ENCODE measurements at places on chromosomes 3 and 15. TPM values are rescaled to one million over a fixed set of nuclear protein-coding genes. Genes with fewer than 3 reads are reported as not detected.

GRCh38 chr3:132549890-132550578, 47.0 kb upstream of the ACKR4 start:
- no peaks in the 10 kb centered on the region for H3K36me3 ChIP-seq
- no peak overlapping the region for H3K27ac ChIP-seq
- peaks cover 4% of the 10 kb centered on the region for H3K4me1 ChIP-seq
- no peak overlapping the region for H3K4me3 ChIP-seq
- DNase-seq: no peak

- no peaks in the 10 kb centered on the region for H3K4me1 ChIP-seq
- H3K4me3 ChIP-seq: no peak overlapping the region
- no peak for DNase-seq
- peak overlapping the region; percentile 17 for H3K27ac ChIP-seq
Observed at GRCh38 chr3:171860830-171861535, 17.8 kb downstream of the TMEM212 start.

- DNase-seq: no peak
- H3K27ac ChIP-seq: no peak overlapping the region
- H3K4me3 ChIP-seq: no peak overlapping the region
- H3K4me1 ChIP-seq: no peaks in the 10 kb centered on the region
Observed at GRCh38 chr3:75303741-75304140, 360.4 kb upstream of the FRG2C start.

GRCh38 chr3:69791106-69791505, 51.8 kb downstream of the MITF start:
- H3K36me3 ChIP-seq: no peaks in the 10 kb centered on the region
- no peak overlapping the region for H3K4me3 ChIP-seq
- no peaks in the 10 kb centered on the region for H3K4me1 ChIP-seq
- no peak overlapping the region for H3K27ac ChIP-seq
- DNase-seq: no peak

DNA sequence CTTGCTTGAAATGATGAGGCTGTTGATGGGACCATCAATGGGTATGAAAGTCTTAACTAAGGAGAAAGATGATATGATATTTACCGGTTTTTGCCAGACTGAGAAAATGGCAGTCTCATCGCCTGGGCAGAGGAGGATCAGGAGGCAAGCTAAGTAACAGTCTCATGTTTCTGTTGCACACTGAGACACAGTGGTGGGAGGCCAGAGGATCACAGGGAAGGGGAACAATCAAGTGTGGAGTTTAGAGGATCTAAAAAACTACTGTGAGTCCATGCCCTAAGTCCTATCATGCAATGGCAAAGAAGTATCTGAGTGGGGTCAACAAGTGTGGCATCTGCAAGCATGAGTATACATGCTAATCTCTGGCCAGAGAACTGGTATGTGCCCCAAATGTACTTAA, 62.2 kb downstream of the SUMF1 start:
- H3K27ac ChIP-seq: no peak overlapping the region
- DNase-seq: no peak
- H3K36me3 ChIP-seq: peaks cover 13% of the 10 kb centered on the region
- no peaks in the 10 kb centered on the region for H3K27me3 ChIP-seq
- no peak overlapping the region for H3K4me3 ChIP-seq

Gene ARL8B
- total RNA-seq: 36.2 TPM

Gene SECISBP2L
- 15.7 TPM for total RNA-seq

GRCh38 chr3:101038393-101038792, 45.2 kb upstream of the ABI3BP start:
- H3K4me3 ChIP-seq: no peak overlapping the region
- H3K27ac ChIP-seq: no peak overlapping the region
- H3K36me3 ChIP-seq: no peaks in the 10 kb centered on the region
- H3K4me1 ChIP-seq: no peaks in the 10 kb centered on the region

GRCh38 chr3:55955891-55956477, 468.9 kb upstream of the WNT5A start:
- no peak for DNase-seq
- no peaks in the 10 kb centered on the region for H3K27me3 ChIP-seq
- no peaks in the 10 kb centered on the region for H3K4me1 ChIP-seq
- no peak overlapping the region for H3K27ac ChIP-seq
- no peaks in the 10 kb centered on the region for H3K36me3 ChIP-seq

DNA sequence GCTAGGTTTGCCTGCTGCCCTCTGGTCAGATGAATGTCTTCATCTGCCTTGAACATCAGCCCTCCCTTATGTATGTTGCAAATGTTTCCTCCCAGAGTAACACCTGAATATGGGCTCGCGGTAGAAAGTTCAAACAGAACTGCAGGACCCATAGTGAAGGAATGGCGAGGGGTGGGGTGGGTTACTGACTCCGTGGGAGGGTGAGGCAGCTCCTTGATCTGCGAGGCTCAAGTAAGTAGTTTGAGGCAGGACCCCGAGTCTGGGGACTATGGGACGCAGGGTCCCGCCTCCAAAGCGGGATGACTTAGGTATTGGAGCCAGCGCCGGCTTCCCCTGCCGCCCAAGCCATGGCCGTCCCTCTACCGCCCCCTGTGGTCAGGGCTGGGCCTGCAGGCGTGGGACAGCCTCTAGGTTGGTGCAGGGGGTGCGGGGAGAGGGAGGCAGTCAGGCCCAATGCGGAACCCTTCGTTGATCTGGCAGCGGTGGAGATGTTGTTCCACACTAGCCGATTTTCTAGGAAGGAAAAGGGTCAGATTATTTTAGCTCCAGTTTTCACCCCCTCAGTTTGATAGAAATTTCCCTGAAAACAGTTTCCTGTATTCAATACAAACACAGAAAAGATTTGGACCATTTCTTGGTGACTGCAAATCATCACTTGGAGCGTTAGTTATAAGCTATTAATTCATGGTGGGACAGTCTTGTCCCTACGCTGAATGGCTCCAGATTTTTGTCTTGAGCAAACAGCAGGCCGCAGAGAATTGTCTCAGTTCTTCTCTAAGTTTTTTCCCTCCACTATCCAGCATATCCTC, 72.3 kb downstream of the CORO2B start:
- DNase-seq: peak; percentile 82
- no peak overlapping the region for H3K27ac ChIP-seq
- H3K36me3 ChIP-seq: no peaks in the 10 kb centered on the region
- H3K4me1 ChIP-seq: no peaks in the 10 kb centered on the region
- no peaks in the 10 kb centered on the region for H3K27me3 ChIP-seq

Gene CDC25A
- 29.6 TPM for total RNA-seq

Gene EFHB
- total RNA-seq: 0.33 TPM

- H3K27me3 ChIP-seq: no peaks in the 10 kb centered on the region
- no peak overlapping the region for H3K27ac ChIP-seq
- no peak for DNase-seq
- H3K4me1 ChIP-seq: peaks cover 21% of the 10 kb centered on the region
Observed at GRCh38 chr15:41891946-41892345, 1.9 kb downstream of the SPTBN5 start.

- no peaks in the 10 kb centered on the region for H3K36me3 ChIP-seq
- no peak overlapping the region for H3K4me3 ChIP-seq
- no peak overlapping the region for H3K27ac ChIP-seq
- no peaks in the 10 kb centered on the region for H3K27me3 ChIP-seq
- peaks cover 5% of the 10 kb centered on the region for H3K4me1 ChIP-seq
Observed at GRCh38 chr3:27141668-27142067, 227.5 kb downstream of the NEK10 start.

Gene C2CD4A
- under 0.01 TPM for total RNA-seq

Gene BNIP2
- 32.4 TPM for total RNA-seq

Gene MCF2L2
- 0.17 TPM for total RNA-seq

Gene DPPA2
- not detected for total RNA-seq

DNA sequence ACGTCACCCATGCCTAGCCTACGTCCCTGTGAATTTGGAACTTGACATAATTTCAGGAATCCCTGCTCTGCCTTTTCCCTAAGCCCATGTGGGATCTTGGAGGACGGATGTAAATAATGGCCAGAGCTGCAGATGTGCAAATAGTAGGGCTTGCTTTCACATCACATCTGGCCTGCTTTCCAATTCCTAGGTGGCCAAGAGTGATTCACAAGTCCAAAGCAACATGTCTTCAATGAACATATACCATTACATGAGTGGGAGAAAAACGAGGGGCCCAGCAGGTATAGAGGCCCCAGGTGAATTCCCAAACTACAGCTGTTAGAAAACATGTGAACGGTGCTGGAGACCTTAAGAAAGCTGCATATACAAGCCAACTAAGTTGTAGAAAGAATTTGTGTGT, 214.6 kb downstream of the MAGI1 start:
- H3K4me3 ChIP-seq: no peak overlapping the region
- H3K36me3 ChIP-seq: no peaks in the 10 kb centered on the region
- H3K4me1 ChIP-seq: peaks cover 24% of the 10 kb centered on the region
- no peak overlapping the region for H3K27ac ChIP-seq
- no peak for DNase-seq

GRCh38 chr3:14564741-14565140, 24.6 kb upstream of the GRIP2 start:
- no peak overlapping the region for H3K27ac ChIP-seq
- no peaks in the 10 kb centered on the region for H3K4me1 ChIP-seq
- no peaks in the 10 kb centered on the region for H3K27me3 ChIP-seq
- no peaks in the 10 kb centered on the region for H3K36me3 ChIP-seq
- no peak overlapping the region for H3K4me3 ChIP-seq

DNA sequence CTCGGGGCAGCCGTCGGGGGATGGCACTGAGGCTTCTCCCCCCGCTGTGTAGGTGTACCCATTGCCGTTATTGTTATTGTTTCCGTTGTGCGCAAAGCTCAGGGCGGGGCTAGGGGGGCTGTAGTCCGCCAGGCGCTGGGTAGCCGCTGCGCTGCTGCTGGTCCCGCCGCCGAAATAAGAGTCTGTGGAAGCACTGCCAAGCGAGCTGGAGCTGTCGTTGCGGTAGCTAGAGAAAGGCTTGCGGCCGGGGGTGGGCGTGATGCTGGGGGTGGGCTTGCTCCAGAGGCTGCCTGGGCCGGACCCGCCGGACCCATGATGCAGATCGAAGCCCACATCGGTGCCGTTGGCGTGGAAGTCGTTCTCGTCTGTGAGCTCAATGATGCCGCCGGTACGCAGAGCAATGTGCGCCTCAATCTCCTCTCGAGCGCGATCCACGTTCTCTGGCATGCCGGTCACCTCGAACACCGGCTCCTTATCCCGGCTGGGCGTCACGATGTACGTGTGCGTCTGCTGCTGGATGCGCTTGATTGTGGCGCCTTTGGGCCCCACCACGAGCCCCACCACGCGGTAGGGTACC, 1.9 kb downstream of the MEX3B start:
- peaks cover 14% of the 10 kb centered on the region for H3K4me1 ChIP-seq
- DNase-seq: no peak
- no peaks in the 10 kb centered on the region for H3K27me3 ChIP-seq
- no peak overlapping the region for H3K27ac ChIP-seq

DNA sequence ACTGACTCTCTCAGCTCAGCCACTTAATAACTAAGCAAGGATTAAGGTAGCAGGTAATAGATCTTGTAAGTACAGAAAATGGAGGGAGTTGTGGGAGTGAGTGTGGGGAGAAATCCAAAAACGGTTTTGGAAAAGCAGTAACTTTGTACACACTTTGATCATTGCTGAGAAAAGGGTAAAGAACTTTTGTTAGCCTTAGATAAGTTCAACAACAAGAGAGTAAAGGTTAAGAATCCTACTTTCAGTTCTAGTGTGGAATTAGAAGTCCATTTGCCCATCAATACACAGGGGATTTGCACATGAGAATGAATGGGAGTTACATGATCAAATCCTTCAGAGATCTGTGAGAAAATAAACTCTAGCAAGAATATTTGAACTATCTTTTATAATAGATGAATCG, 528.7 kb downstream of the SOX2 start:
- DNase-seq: no peak
- H3K4me1 ChIP-seq: peaks cover 3% of the 10 kb centered on the region
- no peak overlapping the region for H3K27ac ChIP-seq
- H3K27me3 ChIP-seq: peaks cover 4% of the 10 kb centered on the region

GRCh38 chr3:188937389-188937788, 234.4 kb upstream of the TPRG1 start:
- H3K27ac ChIP-seq: no peak overlapping the region
- no peak overlapping the region for H3K4me3 ChIP-seq
- no peak for DNase-seq

- H3K36me3 ChIP-seq: peaks cover 61% of the 10 kb centered on the region
- no peaks in the 10 kb centered on the region for H3K27me3 ChIP-seq
- no peak overlapping the region for H3K27ac ChIP-seq
- DNase-seq: no peak
- H3K4me1 ChIP-seq: no peaks in the 10 kb centered on the region
- no peak overlapping the region for H3K4me3 ChIP-seq
Observed at GRCh38 chr15:85125056-85125661, 143.5 kb downstream of the PDE8A start.

Gene MKRN3
- not detected for total RNA-seq

GRCh38 chr3:1214933-1215332, 122.1 kb downstream of the CNTN6 start:
- H3K27me3 ChIP-seq: peaks cover under 1% of the 10 kb centered on the region
- no peak overlapping the region for H3K4me3 ChIP-seq
- no peaks in the 10 kb centered on the region for H3K36me3 ChIP-seq
- no peaks in the 10 kb centered on the region for H3K4me1 ChIP-seq
- no peak overlapping the region for H3K27ac ChIP-seq

DNA sequence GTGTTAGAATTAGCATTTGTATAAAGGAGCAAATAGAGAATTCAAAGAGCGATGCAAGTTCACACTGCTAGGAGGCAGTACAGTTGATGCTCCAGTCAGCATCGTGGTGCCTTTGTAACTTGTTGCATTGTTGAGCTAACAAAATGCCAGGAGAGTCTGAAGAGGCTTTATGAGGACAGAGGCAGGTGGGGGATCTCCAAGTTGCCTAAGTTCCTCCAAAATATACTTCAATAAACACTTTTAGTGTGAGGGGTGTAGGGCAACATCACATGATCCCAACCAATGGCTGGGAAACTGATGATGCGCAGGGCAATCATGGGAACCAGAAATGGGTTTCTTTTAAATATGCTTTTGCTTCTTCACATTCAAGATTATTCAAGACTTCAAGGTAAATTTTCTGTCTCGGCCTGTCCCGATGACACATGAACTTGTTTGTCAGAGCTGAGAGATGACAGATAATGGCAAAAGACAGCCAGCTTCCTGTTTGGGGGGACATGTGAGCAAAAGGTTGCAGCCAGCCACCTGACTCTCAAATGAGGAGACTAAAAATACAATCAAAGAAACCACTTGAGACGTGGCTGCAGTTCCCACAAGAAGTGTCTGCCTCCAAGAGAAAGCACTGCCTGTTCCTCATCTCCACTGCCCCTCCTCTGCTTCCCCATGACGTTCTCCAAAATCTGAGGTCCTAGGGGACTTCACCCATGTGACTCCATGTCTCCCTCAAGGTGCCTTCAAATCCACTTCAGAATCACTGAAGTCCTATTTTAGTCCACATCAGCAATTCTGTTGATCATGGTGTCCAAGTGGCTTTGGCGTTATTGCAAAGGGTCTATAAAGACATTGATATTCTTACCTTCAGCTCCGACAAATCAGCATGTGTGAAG, 39.3 kb downstream of the KLHL6 start:
- no peak for DNase-seq
- H3K27ac ChIP-seq: no peak overlapping the region
- no peaks in the 10 kb centered on the region for H3K36me3 ChIP-seq

DNA sequence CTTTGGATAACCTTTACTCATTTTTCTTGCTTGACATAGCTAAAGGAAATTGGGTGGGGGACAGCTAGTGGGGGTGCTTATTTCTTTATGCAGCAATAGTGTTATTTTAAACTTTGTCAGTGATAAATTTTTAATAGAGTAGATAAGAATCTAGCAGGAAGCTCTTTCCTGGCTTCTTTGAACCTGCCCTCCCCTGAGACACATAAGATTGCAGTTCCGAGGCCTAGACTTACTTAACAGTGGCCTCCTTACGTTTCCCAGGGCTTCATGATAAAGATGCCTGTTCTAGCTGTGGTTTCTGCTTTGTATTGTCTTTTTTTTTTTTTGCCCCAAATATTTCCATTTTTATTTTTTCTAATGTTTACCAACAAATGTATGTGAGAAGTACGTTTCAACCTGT, 170.1 kb downstream of the VPS8 start:
- H3K36me3 ChIP-seq: peaks cover 1% of the 10 kb centered on the region
- DNase-seq: no peak
- H3K27ac ChIP-seq: no peak overlapping the region
